Large intestine (tissue), 12 donors: ENCODE measurements at places on chromosomes 11 and 22. TPM values are rescaled to one million over a fixed set of nuclear protein-coding genes. Genes with fewer than 3 reads are reported as not detected.

GRCh38 chr11:64850979-64851567 is 6.6 kb upstream of the CDC42BPG start:
- no peak for DNase-seq

DNA sequence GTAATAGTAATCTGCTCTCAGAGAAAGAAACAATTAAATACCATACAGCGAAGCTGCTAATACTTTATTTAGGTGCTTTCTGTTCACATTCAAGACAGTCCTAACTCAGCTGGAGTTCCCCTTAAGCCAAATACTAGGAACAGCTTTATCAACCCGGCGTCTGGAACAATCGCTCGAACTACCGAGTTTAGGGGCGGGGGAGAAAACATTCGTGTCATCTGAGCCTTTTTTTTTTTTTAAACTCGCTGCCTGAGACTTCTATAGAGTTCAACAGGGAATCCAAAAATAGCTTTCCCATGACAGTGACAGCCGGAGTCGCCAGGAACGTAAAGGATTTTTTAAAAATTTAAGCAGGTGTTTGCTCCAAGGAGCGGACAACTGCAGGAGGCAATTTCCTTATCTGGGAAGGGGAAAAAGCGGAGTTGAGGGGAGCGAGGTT is 852 bp downstream of the TRAF6 start:
- DNase-seq: no peak

- no peak for DNase-seq
Observed at GRCh38 chr11:117395476-117395875, 67.8 kb downstream of the CEP164 start.

The OR52E1 gene
- polyA plus RNA-seq: not detected
